ENCODE measurements at places on chromosomes 12 and 14.
A peak's percentile ranks its signal among the peaks of the same experiment; 100 is the strongest.

DNA sequence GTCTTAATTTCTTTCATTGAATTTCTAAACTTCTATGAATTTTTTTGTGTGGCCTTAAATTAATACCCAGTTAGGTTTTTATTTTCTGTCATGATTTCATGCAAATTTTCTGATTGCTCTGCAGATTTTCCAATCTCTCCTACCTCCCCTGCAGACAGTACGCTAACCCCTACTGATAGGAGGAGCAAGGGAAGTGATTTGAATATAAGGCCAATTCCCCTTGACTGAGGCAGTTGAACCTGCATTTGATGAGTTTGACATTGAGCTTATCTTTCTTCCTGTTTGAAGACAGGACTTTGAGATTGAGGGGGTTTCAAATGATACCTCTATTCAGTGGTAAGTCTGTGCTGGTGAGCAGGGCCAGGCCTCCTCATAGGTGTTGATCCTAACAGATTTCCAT is 74.6 kb downstream of the SNAPC1 start:
- DNase-seq = no peak

DNA sequence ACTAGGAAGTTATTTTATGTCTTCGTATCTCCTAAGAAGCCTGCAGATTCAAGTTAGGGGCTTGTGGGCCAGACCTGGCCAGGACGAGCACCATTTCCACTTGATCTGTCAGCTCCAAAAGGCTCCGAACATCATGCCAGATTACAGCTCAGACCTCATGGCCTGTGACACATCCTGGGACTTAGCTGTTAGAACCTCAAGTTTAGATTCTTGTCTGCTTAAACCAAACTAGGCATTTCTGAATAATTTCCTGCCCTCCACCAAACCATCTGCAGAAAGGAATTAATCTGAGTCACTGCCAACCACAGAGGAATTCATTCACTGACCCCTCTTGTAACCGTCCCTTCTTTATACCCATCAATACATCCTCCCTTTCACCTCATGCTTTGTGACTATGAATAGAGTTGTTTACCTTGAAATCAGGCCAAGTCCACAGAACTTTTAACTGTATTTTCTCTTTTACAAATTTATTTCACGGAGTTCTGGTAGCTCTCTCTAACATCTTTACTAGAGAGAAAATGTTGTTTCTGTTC is 120.3 kb downstream of the FBXL14 start:
- DNase-seq = peak; percentile 98

DNA sequence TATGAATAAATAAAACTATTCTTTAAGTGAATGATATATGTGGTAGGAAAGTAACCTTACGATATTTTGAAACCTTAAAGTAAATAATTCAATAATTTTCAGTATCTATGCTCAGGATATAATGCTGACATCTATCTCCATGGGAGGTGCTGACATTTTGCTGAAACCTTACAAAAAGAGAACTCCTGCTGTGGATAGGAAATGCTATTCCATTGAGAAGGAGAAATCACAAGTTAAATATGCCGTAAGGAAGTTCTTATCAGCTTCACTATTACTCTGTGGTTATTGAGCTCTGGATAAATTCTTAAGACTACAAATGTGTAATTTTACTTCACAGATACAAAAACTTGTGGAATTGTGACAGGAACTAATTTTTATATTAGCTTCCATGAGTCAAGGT is 722.1 kb downstream of the TMTC2 start:
- no peak for DNase-seq

DNA sequence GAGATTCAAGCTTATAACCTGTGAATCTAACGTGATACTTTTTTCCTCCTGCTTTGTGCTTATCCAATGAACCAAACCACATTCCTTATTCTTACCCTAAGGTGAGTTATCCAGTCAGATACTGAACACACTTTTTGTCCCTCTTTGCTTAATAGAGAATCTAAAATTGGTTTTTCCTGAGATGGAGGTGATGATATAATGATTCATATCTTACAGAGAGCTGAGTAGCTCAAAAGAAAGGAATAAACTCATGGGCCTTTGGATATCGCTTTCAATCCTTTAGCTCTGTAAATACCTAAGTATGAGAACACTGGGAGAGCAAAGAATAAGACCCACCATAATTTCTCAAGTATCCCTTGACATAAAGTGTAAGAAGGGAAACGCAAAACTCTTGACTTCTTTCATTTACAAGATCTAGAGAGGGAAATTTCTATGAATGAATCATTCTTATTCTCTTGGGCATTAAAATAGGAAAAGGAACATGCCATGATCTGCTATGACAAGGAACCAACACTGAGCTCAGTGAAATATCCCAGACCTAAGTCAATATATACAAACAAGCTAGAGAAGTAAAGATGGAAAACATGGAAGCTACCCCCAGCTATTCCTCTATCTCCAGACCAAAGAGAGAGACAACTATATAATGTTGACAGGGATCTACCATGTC is 81.8 kb upstream of the STAC3 start:
- no peak for DNase-seq

- no peak for DNase-seq
Observed at GRCh38 chr12:124768452-124769162, 95.1 kb downstream of the SCARB1 start.

DNA sequence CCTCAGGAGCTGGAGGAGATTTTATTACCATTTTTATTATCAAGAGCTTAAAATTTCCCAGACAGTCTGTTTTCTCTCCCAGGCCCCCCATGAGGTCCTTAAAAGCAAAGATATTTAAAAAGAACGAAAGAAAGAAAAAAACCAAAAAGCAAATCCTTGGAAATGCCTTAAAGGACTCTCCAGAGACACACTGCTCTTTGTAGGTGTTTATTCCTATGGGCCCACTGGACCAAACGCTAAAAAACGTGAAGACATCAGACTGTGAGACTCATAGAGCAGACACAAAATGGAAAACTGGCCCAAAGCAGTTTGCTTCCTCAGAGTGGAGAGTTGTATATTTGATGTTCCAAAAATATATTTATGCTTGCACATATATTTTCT is 1.2 kb upstream of the NID2 start:
- DNase-seq = no peak

DNA sequence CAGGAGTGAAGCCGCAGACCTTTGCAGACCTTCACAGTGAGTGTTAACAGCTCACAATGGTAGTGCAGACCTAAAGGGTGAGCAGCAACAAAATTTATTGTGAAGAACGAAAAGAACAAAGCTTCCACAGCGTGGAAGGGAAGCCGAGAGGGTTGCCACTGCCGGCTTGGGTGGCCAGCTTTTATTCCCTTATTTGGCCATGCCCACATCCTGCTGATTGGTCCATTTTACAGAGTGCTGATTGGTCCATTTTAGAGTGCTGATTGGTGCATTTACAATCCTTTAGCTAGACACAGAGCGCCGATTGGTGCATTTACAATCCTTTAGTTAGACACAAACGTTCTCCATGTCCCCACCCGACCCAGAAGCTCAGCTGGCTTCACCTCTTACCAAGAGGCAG is 35.5 kb downstream of the MAPK1IP1L start:
- no peak for DNase-seq

- no peak for DNase-seq
Observed at GRCh38 chr14:105908481-105908911, 382.1 kb downstream of the TMEM121 start.

DNA sequence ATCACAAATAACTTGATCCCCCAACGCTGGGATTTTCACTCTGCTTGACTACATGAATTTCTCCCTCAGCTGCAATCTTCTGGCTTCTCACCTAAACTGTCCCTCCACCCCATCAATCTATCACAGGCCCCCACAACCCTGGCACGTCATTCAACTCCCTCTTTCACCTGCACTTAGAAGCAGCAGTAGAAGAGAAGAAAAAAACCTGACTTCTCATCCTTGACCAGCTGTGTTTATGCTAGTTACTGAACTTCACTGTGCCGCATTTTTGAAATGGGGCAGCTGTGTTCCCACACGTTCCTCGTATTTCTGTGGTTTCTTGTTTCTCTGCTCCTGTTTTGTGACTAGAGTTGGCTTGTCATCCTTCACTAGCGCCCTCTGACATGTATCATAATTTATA is 35.0 kb downstream of the ITPR2 start:
- DNase-seq = peak; percentile 64

DNA sequence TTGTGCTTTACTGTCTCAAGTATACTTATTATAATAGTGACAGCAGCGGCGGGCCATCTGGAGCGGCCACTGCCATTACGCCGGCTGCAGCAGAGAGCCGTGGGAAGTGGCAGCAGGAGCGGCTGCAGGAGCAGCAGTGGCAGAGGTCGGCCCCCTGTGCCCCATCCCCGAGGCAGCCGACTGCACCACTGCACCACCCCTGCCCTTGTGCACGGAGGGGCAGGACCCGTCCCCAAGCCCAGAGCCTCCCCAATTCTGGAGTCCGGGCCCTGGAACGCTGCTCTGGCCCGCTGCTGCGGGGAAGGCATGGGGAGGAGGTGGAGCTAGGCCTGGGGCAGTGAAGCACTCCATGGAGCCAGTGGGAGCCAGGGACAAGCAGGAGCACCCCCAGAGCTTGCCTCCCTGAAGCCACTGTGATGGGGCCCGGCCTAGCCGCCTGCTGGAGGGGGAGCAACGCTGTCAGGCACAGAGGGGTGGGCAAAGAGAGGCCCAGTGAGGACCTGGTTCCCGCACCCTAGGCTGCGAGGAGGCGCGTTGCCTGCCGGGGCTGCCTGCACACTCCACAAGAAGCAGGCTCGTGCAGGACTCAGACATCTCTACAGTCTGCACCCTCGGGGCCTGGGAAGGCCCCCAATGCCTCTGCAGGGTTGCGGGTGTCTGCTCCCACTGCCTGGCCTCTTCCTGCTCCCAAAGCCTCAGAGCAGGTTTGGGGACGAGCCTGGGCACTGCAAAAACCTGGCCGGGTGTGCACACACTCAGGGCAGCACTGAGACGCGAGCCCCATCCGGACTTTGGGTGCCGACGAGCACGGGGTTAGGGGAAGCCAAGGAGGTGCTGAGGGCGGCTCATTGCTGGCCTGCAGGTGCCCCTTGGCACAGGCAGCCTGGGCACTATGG is 74.2 kb upstream of the RASSF8 start:
- no peak for DNase-seq

- DNase-seq = peak; percentile 25
Observed at GRCh38 chr14:74333909-74334308, 14.4 kb upstream of the VRTN start.

DNA sequence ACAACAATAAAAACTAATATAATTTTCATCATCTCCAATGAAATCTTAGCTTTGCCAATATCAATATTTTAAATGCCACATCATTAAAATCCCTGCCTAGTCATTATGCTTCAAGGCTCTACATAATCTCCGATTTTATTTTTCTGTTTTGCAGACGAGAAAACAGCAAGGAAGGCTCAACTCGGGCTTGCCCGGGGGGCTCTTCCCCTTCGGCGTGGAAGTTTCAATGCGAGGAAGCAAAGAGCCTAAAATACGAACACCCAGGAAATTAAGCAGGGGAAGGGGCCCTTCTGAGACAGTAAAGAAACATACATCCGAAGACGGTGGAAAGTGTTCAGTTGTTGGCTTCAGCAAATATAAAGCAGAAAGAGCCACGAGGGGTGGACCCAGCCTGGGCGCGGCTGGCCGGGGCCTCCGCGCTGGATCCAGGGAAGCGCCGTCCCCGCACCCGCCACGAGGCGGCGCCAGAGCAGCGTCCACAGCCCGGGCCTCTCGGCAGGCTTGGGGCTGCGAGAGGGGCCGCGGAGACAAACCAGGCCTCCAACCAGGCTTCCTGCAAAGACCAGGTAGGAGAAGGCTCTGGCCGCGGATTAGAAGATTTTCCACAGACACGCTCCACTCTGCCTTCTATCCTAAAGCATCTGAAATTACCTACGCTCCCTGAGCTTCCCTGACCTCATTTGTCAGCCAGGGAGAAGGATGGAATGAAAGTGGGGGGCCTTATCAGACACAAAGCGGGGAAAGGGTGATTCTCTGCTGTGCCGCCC is 77.2 kb downstream of the SERPINA3 start:
- no peak for DNase-seq

DNA sequence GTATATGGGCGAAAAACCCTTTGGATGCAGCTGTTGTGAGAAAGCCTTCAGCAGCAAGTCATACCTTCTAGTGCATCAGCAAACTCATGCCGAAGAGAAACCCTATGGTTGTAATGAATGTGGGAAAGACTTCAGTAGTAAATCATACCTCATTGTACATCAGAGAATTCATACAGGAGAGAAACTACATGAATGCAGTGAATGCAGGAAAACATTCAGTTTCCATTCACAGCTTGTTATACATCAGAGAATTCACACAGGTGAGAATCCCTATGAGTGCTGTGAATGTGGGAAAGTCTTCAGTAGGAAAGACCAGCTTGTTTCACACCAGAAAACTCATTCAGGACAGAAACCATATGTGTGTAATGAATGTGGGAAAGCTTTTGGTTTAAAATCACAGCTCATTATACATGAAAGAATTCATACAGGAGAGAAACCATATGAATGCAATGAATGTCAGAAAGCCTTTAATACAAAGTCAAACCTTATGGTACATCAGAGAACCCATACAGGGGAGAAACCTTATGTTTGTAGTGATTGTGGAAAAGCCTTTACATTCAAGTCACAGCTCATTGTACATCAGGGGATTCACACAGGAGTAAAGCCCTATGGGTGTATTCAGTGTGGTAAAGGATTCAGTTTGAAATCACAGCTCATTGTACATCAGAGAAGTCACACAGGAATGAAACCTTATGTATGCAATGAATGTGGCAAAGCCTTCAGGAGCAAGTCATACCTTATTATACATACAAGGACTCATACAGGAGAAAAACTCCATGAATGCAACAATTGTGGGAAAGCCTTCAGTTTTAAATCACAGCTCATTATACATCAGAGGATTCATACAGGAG is 21.4 kb downstream of the ZNF268 start:
- no peak for DNase-seq

- DNase-seq = no peak
Observed at GRCh38 chr14:64968651-64969050, 3.5 kb downstream of the RAB15 start.

GRCh38 chr14:59337141-59337611 is 128.0 kb downstream of the GPR135 start:
- DNase-seq = no peak

- DNase-seq = no peak
Observed at GRCh38 chr12:62770381-62770780, 164.6 kb downstream of the PPM1H start.

- DNase-seq = no peak
Observed at GRCh38 chr12:123150744-123151456, at the start of gene PITPNM2. TSS of gene PITPNM2 (minus strand) at chr12:123151090. CDS start at chr12:123034590, 116,500 bp downstream.

DNA sequence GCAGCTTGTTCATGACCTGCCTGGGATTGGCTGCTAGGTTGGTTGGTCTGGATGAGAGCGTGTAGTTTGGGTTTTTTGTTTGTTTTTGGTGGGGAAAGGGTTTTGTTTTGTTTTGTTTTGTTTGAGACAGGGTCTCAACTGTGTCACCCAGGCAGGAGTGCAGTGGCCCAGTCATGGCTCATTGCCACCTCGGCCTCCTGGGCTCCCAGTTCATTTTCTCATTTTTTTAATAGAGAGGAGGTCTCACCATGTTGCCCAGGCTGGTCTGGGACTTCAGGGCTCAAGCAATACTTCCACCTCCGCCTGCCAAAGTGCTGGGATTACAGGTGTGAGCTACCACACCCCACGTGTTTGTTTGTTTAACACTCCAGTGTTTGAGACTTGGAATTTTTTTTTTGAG is 3.8 kb downstream of the DYNC1H1 start:
- DNase-seq = no peak

- DNase-seq = no peak
Observed at GRCh38 chr14:92579244-92579936, 65.8 kb downstream of the RIN3 start.

All from kidney epithelial cell (primary cell).